Daoy (cell line): ENCODE measurements at places on chromosomes 3 and 15.
A peak's percentile ranks its signal among the peaks of the same experiment; 100 is the strongest.

DNA sequence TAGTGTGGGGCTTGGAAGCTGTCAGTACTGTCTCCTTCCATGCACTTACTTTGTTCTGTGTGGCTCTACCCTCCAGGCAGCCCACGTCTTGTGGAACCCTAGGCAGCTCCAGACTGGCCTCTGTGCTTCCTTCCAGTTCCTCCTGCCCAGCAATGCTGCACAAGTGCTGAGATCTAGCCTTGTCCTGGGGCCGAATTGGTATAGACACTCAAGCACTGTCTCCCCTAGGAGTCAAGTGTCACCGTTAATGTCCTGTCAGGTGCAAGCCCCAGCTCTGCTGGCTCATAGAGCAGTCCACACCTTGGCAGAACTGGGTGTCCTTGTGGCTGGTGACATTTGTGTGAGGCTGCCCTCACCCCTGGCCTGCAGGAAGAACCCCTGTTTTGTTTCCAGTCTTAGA, 130.1 kb downstream of the EEFSEC start:
- DNase-seq = no peak

- peak; percentile 72 for DNase-seq
Observed at GRCh38 chr15:96327155-96327741, 3.3 kb upstream of the NR2F2 start.

- DNase-seq = no peak
Observed at GRCh38 chr3:23649448-23649847, 156.3 kb upstream of the UBE2E1 start.

- DNase-seq = peak; percentile 43
Observed at GRCh38 chr3:71185733-71186455, 397.6 kb downstream of the FOXP1 start.
